ENCODE measurements at places on chromosomes 3 and 15.

DNA sequence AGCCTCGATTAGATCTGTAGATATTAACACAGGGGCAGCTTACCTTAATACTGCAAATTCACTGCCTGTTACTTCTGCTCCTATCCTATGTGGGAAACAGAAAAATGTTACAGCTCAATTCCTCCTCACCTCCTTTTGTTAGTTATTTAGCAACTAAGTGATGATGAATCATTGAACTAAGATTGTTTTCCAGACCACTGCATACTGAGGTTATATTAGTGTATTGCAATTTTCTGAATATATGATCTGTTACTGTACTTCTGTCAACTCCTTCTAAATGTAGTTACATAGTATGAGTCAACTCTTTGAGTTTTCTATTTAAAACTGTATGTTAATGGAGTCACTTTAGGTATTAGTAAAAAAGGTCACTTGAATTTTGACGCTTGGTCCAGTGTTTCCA is 331.5 kb upstream of the SLCO3A1 start:
- no peak for DNase-seq

- no peak for DNase-seq
Measured at GRCh38 chr15:66023311-66023972, 154.2 kb downstream of the RAB11A start.

GRCh38 chr15:42891569-42891968 is 29.0 kb downstream of the TTBK2 start:
- DNase-seq, result no peak

DNA sequence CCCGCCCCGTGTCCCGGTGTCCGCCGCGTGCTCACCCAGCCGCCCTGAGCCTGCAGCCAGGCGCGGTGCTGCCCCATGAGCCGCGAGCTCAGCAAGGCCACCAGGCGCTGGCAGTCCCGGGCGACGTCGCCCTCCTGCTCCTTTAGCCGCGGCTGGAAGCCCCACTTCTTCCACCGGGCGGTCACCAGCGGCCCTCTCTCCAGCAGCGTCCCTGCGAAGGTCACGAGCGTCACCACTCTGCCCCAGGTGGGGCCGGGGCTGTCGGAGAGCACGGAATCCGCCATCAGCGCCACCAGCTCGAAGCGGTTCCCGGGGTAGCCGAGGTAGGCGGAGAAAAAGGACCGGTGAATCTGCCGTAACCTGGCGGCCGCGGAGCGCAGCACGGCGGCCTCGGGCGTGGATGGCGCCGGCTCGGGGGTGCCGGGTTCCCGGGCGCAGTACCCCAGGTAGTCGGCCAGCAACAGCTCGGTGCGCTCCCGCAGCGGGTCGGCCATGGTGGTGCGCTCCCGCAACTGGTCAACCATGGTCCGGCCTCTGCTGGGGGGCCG is 298 bp downstream of the BCL2L10 start:
- no peak for DNase-seq

DNA sequence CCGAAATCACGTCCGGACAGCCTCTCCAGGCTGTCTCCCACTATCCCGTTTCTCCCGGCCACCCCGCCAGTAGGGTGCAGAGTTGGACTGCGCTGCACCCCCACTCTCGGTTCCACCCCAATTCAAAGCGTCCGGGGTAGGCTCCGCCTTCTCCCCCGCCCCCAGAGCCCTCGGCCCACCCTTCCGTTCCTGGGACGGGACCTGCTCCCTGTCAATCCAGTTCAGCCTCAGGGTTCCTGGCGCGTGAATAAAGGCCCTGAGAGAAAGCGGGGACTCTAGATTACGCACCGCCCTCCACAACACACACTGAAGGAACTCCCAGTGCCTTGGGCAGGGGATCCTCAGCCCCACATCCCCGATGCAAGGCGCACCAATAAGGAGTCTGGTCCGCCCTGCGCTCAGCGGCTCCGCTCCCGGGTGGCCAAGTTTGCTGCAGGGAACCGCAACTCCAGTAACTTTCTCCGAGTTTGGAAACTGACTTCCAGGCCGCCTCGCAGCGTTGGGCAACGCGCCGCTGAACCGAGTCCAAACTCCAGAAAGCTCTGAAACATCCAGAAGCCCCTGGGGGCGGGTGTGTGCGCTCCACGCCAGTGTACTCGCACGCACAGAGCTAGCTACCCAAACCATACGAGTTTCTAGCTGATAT is 1.9 kb downstream of the ADAMTS9 start:
- no peak for DNase-seq
